T-helper 2 cell treated with Interferon-gamma antibody and Interleukin-4, amounts not matched to agents 5 μg/mL and 100 μg/mL, for 36 hours (primary cell): ENCODE measurements at places on chromosomes 12 and 14.
A peak's percentile ranks its signal among the peaks of the same experiment; 100 is the strongest.

DNA sequence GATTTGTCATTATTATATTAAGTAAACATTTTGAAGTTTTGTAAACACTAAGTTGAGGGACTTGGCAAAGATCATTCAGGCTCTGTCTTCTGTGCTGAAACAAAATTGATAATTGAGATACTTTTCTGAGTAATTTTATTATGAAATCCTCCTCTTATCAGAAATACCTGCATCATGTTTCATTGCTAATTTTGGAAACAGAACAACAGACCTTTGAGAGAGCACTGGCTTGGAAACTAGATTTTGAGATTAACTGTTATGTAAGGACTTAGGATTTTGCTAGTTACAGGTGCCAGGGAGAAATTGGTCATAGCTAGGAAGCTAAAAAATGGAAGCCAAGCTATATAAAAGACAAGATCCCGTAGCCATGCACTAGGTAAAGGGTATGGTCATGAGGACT lies 201.7 kb upstream of the DCN start:
- no peaks in the 10 kb centered on the region for H3K36me3 ChIP-seq
- no peak for DNase-seq
- peaks cover 6% of the 10 kb centered on the region for H3K4me1 ChIP-seq
- no peak overlapping the region for H3K4me3 ChIP-seq

DNA sequence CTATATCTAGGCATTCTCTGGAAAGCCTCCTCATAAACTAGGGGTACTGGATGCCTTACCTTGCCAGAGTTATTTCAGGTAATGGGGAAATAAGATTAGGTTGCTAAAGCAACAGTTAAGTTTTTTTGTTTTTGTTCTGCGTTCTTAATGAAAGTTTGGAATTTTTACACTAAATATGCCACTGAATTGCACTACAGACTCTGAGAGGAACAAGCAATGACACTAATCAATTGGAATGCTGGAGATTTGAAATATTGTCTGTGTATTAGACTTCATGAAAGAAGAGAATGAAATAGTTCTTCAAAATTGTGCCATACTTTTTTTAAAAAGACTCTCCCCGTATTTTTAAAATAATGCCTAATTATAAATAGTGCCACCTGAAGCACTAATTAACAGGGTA lies 287.8 kb downstream of the NAV3 start:
- H3K4me3 ChIP-seq = no peak overlapping the region
- no peaks in the 10 kb centered on the region for H3K4me1 ChIP-seq
- no peak for DNase-seq
- H3K27ac ChIP-seq = no peak overlapping the region
- H3K27me3 ChIP-seq = no peaks in the 10 kb centered on the region

DNA sequence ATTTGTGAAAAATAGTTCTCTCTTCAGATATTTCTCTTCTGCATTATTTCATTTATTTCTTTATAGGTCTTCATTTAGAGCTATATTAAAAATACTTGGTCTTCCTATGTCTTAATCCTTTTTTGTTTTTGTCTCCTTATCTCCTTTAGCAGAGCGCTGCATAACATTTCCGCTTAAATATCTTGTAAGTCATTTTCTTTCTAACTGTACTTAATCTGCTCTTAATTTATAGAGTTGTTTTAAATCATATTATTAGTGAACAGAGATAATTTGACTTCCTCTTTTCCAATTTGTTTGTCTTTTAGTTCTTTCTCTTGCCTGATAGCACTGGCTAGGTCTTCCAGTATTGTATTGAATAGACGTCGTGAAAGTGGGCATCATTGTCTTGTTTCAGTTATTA lies 18.0 kb downstream of the LUM start:
- H3K27ac ChIP-seq = no peak overlapping the region
- no peaks in the 10 kb centered on the region for H3K36me3 ChIP-seq
- DNase-seq = no peak
- H3K4me1 ChIP-seq = peaks cover 1% of the 10 kb centered on the region
- no peak overlapping the region for H3K4me3 ChIP-seq
- H3K27me3 ChIP-seq = no peaks in the 10 kb centered on the region

- peaks cover 25% of the 10 kb centered on the region for H3K36me3 ChIP-seq
- no peaks in the 10 kb centered on the region for H3K27me3 ChIP-seq
- H3K27ac ChIP-seq = no peak overlapping the region
- H3K4me3 ChIP-seq = no peak overlapping the region
Observed at GRCh38 chr12:120761519-120761934, 35.9 kb downstream of the ACADS start.

- H3K27ac ChIP-seq = no peak overlapping the region
- no peak overlapping the region for H3K4me3 ChIP-seq
- DNase-seq = no peak
- H3K36me3 ChIP-seq = no peaks in the 10 kb centered on the region
- H3K27me3 ChIP-seq = no peaks in the 10 kb centered on the region
Observed at GRCh38 chr12:88538697-88539096, 41.6 kb downstream of the KITLG start.

DNA sequence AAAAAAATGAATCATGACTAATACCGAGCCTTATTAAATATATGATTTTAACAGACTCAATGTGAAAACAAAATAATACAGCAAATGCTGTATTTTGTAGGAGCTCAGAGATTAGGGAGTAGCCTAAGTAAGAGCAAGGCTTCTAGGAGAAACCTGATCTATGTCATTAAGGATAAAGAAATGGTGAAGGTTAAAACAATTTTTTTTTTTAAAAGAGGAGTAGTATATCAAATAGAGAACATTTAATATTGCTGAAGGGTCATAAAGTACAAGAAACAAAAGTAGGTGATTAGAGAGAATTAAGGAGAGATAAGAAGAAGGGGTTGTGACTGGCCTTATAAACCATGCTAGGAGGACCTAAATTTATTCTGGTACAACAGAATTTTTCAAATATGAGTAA lies 39.1 kb downstream of the PPP1R12A start:
- peaks cover 4% of the 10 kb centered on the region for H3K36me3 ChIP-seq
- H3K27me3 ChIP-seq = no peaks in the 10 kb centered on the region
- no peak for DNase-seq
- H3K4me1 ChIP-seq = peaks cover 19% of the 10 kb centered on the region

DNA sequence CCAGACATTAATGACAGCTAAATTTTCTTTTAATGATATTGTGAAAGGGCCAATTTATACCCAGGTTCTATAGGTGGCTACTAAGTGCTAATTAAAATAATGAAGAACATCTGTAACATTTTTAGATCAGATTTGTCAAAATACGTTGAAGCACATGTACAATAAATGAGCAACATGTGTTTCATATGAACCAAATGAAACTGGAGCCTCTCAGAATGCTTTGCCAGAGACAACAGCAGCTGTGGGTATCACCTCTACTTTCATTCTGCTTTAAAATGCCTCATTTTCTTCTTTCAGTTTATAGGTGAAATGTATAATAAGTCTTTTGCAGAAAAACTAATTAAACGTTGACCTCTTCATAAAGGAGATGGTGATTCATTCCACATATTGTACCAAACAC lies 26.1 kb upstream of the MYF6 start:
- H3K27ac ChIP-seq = no peak overlapping the region
- no peaks in the 10 kb centered on the region for H3K27me3 ChIP-seq
- no peaks in the 10 kb centered on the region for H3K36me3 ChIP-seq
- no peak for DNase-seq
- H3K4me3 ChIP-seq = no peak overlapping the region
- H3K4me1 ChIP-seq = no peaks in the 10 kb centered on the region

DNA sequence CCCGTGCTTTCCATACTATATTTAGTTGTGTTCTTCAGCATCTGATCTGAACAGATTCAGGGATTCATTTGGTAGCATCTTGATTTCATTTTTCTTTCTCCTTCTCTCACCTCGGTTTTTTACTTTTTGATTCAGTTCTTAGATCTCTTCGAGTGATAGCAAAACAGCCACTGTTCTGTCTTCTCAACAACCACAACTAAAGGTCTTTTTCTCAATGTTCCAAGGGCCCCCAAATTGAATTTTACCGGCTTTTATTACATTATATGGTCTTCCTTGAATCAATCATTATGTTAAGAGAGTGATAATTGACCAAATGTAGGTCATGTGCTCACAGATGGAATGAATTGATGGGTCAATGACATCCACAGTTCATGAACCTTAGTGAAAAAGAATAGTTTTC lies 164.5 kb upstream of the LMNTD1 start:
- H3K4me3 ChIP-seq = no peak overlapping the region
- H3K36me3 ChIP-seq = no peaks in the 10 kb centered on the region
- no peaks in the 10 kb centered on the region for H3K4me1 ChIP-seq

DNA sequence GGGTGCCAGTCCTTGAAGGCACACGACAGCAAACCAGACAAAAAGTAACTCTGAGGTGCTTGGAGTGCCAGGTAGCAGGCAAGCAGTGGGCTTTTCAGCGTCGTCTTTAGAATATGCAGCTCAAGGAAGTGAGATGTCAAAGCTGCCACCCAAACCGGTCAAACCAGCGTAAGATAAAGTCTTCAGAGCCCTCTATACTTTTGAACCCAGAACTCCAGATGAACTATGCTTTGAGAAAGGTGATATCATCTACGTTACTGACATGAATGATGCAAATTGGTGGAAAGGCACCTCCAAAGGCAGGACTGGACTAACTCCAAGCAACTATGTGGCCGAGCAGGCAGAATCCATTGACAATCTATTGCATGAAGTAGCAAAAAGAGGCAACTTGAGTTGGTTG lies 95.9 kb downstream of the TBX3 start:
- no peak overlapping the region for H3K4me3 ChIP-seq
- no peak overlapping the region for H3K27ac ChIP-seq
- DNase-seq = no peak
- no peaks in the 10 kb centered on the region for H3K27me3 ChIP-seq
- no peaks in the 10 kb centered on the region for H3K36me3 ChIP-seq
- no peaks in the 10 kb centered on the region for H3K4me1 ChIP-seq

- DNase-seq = no peak
- H3K4me3 ChIP-seq = no peak overlapping the region
- no peak overlapping the region for H3K27ac ChIP-seq
Observed at GRCh38 chr12:125794401-125794800, 729.2 kb downstream of the AACS start.

GRCh38 chr12:87086118-87086891 lies 830.1 kb upstream of the MGAT4C start:
- no peaks in the 10 kb centered on the region for H3K27me3 ChIP-seq
- H3K36me3 ChIP-seq = no peaks in the 10 kb centered on the region
- no peak overlapping the region for H3K27ac ChIP-seq

DNA sequence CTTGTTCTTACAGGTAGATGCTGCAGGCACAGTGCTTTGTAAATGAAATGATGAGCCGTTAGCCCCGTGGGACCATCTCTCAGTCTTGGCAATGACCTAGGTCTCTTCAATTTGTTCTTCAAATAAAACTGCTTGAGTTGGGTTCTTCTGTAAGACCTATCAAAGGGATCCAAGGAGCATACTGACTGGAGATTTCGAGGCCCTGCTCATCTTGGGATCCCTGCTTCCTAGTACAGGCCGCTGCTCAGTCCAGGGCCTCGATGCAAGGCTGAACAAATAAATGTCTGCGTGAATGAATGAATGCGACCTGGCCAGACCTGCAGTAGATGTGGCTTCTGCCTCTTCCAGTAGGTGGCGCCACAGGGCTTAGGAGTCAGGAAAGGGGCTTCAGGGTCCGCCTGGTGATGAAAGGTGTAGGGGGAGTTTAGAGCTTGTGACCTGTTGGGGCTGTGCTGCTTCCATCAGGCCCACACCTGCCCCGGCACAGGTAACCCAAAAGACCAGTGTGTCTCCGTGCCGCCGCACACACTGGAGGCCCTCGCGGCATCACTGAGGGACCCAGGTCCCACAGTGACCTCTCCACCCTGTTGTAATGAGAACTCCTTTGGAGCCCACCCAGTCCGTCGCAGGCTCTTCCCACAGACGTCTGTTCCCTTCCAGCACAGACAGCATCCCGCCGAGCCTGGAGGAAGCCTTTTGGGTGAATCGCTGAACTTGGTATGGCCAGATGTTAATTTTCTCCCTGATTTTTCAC lies 4.4 kb downstream of the CACNA1C start:
- DNase-seq = peak; percentile 10
- peaks cover 65% of the 10 kb centered on the region for H3K27me3 ChIP-seq
- H3K27ac ChIP-seq = no peak overlapping the region

GRCh38 chr12:57454566-57455373 lies at the start of gene INHBE:
INHBE (plus strand) TSS chr12:57455307; CDS start chr12:57455537, 230 bp downstream.
- H3K4me3 ChIP-seq = peak within 1 kb of the TSS; percentile 72
- peaks cover 21% of the 10 kb centered on the region for H3K4me1 ChIP-seq
- H3K27me3 ChIP-seq = no peaks in the 10 kb centered on the region

DNA sequence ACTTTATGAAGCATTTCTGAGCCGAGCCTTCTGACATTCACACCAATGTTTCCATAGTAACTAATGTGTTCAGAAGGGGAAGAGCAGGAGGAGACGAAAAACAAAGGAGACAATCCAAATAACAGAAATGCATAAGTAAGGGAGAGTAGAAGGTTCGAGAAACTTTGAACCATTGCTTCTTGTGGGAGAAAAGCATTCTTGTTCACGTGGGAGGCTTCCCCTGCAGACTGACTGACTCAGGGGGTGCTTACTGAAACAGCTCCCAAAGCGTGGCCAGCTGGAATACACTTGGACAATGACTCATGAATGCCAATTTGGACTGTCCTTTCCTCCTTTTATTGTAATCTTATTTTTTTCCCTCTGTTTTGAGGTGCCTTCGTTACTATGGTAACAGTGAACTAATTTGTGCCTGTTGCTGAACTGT lies 73.9 kb downstream of the NEDD1 start:
- H3K4me3 ChIP-seq = no peak overlapping the region
- peaks cover 11% of the 10 kb centered on the region for H3K27me3 ChIP-seq
- no peak for DNase-seq
- no peak overlapping the region for H3K27ac ChIP-seq

- peaks cover 25% of the 10 kb centered on the region for H3K4me1 ChIP-seq
- H3K27me3 ChIP-seq = no peaks in the 10 kb centered on the region
- peak; percentile 59 for DNase-seq
- peaks cover 31% of the 10 kb centered on the region for H3K36me3 ChIP-seq
Observed at GRCh38 chr12:752695-753610, 574 bp downstream of the WNK1 start.

DNA sequence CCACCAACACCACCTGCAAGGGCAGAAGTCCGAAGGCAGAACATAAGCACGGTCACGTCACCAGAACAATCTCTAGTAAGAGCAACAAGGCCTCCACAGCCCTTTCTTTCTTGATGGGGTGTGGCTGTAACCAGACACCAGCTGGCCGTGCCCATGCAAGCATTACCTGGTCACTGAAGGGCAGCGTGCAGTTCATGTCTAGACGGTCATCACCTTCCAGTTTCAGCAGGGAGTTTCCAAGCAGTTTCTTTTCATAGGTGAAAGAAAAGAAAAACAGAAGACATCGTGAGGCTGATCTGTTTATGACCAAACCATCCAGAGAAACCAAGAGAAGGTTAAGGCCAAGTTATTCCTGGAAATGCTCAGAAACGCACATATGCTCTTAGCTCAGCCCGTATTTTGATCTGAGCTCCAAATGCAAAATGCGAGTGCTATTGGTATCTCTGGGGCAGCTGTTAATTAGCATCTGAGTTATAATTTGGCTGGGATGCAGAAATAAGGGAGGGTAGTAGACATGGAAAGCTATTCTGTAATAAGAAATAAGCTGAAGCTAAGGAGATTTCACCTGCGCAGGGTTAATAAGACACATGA lies 42.5 kb downstream of the PRKAB1 start:
- H3K4me3 ChIP-seq = no peak overlapping the region
- no peak for DNase-seq
- H3K36me3 ChIP-seq = peaks cover 68% of the 10 kb centered on the region
- no peaks in the 10 kb centered on the region for H3K27me3 ChIP-seq

- H3K36me3 ChIP-seq = no peaks in the 10 kb centered on the region
- DNase-seq = no peak
- no peak overlapping the region for H3K4me3 ChIP-seq
Observed at GRCh38 chr14:79453276-79453675, 758.0 kb downstream of the DIO2 start.

GRCh38 chr12:93612776-93613175 lies 40.3 kb downstream of the SOCS2 start:
- no peak for DNase-seq
- no peak overlapping the region for H3K27ac ChIP-seq
- H3K27me3 ChIP-seq = peaks cover 16% of the 10 kb centered on the region
- no peak overlapping the region for H3K4me3 ChIP-seq
